ENCODE measurements at places on chromosomes 7 and 10.

- DNase-seq = no peak
Measured at GRCh38 chr7:80542398-80542797, 30.5 kb upstream of the GNAT3 start.

GRCh38 chr7:8516976-8517375, 83.6 kb downstream of the NXPH1 start:
- no peak for DNase-seq

DNA sequence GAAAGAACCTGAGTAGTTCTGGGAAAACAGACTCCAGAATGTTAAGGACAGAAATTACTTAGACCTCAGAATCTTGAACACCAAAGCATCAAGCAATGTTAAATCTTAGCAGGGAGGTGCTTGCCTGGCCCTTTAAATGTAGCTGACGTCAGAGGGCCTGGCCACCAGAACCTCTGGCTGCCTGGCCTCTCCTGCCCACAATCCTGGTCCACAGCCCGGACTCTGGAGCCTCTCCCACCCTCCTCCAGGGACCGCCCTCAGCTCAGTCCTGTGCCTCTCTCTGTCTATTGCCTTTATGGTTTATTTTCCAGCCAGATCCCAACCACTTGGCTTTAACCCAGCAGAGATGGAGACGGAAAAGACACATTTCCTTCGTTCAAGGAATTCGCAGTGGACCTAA, 42.2 kb upstream of the EGR2 start:
- no peak for DNase-seq

DNA sequence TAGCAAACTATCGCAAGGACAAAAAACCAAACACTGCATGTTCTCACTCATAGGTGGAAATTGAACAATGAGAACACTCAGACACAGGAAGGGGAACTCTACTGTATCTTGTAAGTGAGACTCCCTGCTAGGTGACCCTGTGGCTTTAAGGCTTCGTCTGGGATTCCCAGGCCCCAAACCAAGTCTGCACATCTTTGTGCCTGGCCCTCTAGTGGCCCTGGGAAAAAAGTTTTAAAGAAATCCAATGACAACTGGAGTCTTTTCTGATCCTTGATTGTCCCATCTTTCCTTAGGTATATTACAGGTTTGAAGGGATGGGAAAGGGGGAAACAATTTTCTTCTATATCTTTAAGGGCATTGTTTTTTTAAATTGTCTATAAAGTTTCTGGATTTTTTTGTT, 10.6 kb upstream of the LIPM start:
- DNase-seq = no peak

DNA sequence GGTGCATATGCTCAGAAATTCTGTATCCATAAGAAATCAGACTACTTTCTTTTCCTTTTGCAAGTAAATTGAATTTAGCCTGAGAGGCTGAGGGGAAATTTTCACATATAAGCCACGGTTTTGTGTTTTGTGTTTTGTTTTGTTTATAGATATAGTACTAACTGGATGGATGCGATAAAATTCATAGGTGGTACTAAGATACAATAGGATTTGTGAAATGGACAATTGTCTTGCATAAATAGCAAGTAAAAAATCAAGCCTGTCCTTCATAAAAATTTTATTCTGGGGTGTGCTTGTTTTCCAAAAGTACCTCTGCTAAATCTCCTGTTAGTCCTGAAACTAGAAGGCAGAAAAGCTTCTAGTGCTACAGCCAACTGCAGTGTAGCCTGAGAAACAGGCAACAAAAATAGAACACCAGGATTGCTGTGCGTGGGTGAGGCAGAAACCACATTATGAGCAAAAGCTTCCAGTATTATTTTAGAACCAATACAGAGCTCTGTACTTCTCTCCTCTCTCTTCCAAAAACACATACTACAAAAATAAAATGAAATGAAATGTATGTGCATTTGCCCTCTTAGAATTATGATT, 634 bp upstream of the HDAC9 start:
- DNase-seq = peak; percentile 87

- no peak for DNase-seq
Measured at GRCh38 chr10:71750986-71751385, 22.3 kb downstream of the VSIR start.

DNA sequence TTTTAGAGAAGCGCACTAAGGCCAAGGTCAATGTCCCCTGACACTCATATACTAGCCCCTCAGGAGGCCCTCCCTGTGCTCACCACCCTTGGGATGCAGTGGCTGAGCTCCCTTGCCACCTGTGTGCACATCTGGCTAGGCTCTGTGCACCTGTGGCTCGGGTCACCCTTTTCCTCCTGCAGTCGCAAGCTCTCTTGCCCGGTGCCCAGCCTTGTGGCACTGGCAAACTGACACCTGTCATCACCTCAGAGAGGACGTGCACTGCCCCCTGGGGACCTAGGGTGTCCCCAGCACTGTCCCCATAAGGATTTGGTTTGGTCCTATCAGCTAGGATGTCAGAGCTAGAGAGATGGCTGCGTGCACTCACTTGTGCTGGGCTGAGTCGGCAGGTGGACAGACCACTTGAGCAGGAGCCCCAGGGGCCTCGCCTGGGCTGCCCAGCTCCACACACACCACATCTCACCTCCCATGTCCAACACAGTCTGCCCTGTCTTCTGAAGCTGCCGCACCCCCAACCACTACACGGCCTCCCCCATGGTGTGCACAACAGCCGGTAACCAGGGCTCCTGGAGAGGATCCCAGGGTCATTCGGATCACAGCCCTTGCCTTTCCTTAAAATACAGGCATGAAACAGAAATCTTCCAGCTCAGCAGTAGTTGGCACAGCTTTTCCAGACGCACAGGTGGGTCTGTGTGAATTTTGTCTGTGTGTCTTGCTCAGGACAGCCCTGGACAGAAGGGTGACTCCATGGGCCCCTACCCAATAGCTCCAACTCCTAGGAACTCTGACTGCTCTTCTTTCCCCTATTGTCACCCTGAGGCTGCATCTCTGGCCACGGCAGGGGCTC, 111.0 kb downstream of the GRID1 start:
- DNase-seq = no peak

DNA sequence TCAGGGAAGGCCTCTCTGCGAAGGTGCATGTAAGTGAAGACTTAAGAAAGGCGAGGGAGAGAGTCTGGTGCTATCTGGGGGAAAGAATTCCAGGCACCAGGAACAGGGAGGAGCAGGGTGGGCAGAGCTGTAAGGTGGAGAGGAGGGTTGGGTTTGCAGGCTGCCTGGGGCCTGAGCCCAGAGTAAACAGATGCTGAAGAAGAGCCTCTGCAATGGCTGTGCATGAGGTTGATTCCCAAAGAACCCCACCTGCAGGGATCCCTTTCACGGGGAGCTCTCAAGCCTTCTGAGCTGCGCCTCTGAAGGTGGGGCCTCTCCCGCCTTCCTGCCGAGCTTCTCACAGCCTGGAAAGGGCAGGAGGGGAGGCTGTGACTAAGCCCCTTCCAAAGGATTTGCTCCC, 115.1 kb downstream of the RNF216 start:
- no peak for DNase-seq

DNA sequence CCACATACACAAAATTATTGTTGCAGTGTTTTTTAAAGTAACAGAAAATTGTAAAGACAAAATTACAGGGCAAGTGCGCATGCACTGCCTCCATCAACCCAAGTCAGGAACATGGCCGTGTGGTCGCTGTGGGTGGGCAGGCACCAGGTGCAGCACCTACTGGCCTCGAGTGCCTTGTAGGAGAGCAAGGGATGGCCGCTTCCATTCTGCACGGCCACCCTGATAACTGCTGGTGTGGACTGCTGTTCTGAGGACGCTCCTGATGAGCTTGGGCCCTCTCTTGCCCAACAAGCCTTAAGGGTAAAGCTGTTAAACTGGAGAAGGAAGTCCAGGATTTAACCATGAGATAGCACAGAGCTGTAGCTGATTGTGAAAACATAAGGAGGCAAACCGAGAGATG, 124.6 kb upstream of the PPP1R9A start:
- DNase-seq = no peak

GRCh38 chr7:23759671-23760391, 49.8 kb downstream of the STK31 start:
- no peak for DNase-seq

DNA sequence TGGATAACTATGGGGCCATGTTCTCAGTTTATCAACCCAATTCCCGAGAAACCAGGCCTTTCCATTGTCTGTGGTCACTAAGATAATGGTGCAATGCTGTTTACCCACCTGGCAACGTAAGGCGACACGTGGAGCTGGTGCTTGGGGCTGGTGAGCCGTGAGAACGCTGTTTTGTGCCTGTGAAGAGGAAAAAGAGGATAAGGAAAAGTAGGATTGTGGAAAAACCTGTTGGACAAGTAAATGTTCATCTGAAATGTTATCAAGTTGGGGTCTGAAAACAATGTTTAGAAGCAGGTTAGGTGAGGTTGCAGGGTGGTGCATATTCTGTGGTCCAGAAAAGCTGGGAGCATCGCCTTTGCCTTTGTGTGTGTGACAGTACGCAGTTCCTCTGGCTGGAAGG, 88.5 kb downstream of the PPP1R17 start:
- DNase-seq = no peak

DNA sequence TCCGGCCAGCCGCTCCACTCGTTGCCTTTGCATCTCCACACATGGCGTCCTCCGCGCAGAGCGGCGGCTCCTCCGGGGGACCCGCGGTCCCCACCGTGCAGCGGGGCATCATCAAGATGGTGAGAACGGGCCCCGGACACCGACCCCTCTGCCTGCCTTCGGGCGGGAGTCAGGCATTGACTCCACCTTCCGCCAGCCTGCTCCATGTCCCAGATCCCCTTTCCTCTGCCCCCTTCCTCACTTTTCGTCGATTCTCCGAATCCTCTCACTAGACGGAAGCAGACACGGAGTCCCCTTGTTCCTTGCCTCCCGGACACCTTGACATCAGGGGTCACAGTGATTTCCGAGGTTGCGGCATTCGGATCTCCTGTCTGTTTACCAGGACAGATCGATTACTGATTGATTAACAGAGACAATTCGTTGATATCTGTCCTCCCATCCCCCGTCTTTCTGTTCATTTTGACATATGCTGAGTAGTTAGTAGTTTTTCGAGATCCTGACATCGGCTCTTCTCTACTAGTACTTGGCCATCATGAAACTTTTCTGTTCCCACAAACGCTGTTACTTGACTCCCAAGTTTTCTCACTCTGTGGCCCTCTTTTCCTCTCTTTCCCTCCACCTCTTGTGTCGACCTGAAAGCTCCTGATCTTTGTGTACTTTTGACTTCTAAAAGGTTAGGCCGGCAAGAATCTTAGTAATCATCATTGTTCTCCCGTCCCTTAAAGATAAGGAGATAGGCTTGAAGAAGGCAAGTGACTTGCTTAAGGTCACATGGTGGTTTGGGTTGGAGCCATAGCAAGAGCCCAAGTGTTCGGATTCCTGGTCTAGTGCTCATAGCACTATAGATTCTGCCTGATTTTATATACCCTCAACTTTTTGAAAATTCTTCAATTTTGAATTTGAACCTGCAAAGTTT, 597 bp downstream of the SND1 start:
- no peak for DNase-seq

GRCh38 chr7:33061282-33061937, 1.2 kb downstream of the NT5C3A start:
- DNase-seq = no peak

DNA sequence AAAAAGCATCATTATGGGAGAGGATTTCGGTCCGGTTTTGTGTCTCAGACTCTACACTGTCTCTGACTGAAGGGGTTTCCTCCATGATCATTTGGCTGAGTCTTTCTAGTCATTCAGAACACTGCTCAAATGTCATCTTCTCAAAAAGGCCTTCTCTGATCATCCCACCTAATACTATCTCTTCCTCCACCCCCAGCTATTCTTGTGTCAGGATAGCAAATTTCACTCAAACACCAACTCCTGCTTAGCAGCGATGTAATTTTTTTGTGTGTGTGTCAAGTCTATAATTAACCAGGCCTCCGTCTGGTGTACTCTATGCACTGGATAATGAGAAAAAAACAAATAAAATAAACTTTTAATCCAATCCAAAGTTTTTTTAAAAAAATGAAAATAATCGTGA, 200.4 kb downstream of the KCND2 start:
- no peak for DNase-seq

- DNase-seq = no peak
Measured at GRCh38 chr10:44725404-44725803, 185.7 kb upstream of the TMEM72 start.

DNA sequence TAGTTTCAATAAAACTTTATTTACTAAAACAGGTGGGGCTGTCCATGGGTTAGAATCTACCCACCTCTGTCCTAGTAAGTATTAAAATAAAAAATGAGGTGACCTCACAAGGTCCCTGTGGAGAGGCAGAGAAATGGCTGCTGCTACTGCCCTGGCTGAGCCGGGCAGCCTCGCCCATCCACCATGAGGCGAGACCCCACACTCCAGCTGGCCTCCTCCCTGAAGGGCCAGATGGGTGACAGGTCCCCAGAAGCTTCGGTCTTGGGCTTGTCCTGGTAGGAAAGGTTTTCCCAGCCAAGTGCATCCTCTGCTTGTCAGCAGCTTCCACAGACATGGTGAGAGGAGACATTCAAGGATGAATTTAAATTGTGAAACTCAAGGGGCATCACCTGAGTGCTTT, 565.8 kb downstream of the PTPRN2 start:
- DNase-seq = no peak

GRCh38 chr10:131668903-131669302, 231.9 kb upstream of the PPP2R2D start:
- no peak for DNase-seq

DNA sequence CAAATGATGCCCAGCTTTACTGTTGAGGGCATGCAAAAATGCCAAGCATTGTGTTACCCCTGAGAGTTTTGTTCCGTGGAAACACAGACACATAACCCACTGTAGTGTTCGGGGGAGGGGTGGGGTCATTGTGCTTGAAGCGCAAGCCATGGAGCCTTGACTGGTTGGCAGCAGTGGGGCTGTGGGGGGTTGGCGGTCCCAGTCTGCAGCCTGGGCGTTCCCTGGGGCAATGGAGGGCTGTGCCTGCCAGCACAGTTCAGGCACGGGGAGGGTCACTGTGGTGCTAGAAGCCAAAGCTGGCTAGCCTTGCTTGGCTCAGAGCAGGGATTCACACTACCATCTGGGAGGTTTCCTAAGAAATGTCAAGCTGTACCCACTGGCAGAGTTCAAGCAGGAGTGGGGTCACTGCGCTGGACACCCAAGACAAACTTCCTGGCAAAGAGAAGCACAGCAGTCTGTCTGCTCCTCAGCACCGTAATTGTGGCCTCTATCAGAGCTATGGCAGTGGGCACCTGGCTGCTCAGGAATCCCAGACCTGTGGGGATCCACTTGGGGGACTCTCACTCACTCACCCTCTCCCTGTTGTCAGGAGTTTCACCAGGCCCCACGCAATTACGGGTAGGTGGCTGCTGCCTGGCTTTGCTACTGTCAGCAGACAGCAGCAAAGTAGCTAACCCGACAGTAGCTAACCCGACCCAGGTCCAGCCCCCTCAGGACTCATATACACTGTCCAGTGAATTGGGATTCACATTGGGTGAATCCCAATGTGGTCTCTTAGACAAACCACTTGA, 292.4 kb downstream of the ZWINT start:
- DNase-seq = no peak

GRCh38 chr7:78620920-78621319, 822.3 kb downstream of the PHTF2 start:
- DNase-seq = no peak

DNA sequence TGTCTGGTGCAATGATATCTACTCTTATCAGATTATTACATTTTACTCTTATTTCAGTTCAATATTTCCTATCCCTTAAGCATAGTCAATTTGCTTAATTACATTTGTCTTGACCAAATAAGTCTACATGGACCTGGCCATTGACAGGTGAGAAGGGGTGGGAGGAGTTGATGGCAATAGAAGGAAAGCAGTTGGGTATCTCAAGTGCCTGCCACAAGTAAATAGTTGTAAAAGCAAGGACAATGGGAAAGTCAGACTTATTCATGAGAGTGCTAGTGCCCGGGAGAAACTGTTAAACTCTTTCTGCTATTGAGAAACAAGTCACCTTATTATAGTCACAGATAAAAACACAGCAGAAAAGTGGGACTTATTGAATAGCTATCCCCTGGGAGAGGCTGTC, 32.4 kb upstream of the HGF start:
- DNase-seq = no peak

All from NCI-H187 (cell line).